Renal cortical epithelial cell (primary cell): ENCODE measurements at places on chromosomes 3 and 15. TPM values are rescaled to one million over a fixed set of nuclear protein-coding genes. Genes with fewer than 3 reads are reported as not detected.

DNA sequence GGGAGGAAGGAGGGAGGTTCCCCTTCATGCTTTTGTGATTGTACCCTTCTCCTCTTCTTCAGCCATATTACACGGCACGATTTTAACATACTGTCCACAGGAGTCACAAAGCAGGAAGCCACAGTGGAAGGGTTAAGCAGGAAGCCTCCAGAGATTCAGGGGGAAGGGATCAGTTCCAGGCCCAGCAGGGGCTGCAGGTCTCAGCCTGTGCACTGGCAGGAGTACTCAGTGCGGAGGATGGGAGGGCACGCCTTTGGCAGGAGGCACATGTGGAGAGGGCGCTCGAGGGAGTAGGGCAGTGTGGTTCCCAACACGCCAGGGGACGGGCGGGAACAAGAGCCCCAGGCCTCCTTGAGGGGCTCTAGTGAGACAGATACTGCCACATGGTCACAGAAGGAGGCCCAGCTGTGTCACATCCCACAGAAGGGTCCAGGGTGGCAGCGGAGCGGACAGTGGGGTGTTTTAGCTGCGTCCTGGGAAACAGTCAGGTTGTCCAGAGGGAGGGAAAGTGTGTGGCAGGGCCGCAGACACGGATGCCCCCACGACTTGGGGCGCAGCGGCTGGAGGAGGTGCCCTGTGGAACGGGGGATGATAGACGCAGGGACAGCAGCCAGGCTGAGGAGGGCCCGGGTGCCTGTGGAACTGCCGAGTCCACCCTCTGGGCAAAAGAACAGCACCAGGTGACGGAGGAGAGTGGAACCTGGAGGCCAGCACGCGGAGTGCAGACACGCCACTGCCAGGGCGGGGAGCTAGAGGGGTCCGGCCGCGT is 77.5 kb downstream of the CHSY1 start:
- DNase-seq: no peak

- no peak for DNase-seq
These were observed 244.5 kb downstream of the CACNA2D3 start for GRCh38 chr3:54366839-54367238.

GRCh38 chr15:24772686-24773373 is 97.3 kb downstream of the NPAP1 start:
- peak; percentile 51 for DNase-seq

DNA sequence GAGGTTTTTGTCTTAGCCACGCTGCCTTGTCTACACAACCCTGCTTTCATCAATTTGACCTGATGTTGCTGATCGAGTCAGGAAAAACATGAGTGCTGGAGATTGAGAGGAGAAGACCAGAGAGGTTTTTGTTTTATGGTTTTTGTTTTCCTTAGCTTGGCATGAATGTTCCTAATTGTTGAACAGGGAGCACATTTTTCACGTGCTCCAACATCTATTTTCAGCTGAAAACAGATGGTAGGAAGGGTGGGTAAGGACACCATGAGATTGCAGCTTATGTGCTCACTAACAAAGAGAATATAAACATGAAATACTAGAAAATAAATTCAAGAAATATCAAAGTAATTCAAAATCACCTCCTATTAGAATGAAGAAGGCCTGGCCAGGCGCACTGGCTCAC is 79.9 kb upstream of the LMCD1 start:
- no peak for DNase-seq

DNA sequence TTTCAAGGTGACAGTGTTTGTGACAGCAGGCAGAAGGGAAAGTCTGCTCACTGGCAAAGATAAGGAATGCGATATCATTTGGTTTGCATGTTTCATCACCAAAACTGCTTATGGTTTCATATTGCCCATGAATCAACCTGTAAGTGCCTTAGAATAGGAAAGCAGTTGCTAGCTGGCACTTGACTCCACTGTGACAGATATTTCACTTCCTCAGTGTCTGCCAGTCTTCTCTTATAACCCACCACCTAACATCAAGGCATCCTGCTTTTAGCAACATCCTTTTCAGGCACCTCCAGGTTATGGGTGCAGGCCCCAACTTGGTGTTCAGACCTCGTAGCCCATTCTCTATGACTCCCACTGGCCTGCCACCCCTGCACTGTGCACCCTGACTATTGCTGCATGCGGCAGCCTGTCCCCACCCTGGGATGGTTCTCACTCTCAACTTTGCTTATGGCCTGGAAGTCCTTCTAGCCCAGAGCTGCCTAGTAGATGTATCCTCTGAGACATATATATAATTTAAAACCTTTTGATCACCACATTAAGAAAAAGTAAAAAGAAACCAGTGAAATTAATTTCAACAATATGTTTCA is 154.4 kb upstream of the RARB start:
- no peak for DNase-seq

GRCh38 chr3:105933871-105934270 is 65.1 kb upstream of the CBLB start:
- no peak for DNase-seq

DNA sequence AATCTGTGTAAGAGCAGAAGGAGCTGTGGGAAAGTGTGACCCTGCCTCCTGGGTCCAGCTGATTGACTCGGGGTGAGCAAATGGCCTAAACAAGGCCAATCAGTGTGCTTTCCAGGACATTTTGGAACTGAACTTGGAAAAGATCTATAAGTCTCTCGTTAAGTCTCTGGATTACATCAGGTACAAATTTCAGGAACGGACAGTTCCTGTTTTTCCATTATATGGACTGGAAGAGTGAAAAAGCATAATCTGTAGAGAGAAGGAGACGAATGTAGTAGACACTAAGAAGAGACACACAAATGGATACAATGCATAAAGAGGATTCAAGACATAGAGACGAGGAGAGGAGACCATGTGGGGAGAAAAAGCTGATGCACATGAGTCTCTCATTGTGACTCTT is 167.3 kb downstream of the C3orf70 start:
- DNase-seq: no peak

- DNase-seq: no peak
These were observed 10.2 kb upstream of the KCNMB3 start for GRCh38 chr3:179260949-179261765.

- no peak for DNase-seq
These were observed 235.6 kb downstream of the MYRIP start for GRCh38 chr3:40045051-40045450.

GRCh38 chr3:45317710-45318109 is 70.7 kb upstream of the LARS2 start:
- DNase-seq: no peak

DNA sequence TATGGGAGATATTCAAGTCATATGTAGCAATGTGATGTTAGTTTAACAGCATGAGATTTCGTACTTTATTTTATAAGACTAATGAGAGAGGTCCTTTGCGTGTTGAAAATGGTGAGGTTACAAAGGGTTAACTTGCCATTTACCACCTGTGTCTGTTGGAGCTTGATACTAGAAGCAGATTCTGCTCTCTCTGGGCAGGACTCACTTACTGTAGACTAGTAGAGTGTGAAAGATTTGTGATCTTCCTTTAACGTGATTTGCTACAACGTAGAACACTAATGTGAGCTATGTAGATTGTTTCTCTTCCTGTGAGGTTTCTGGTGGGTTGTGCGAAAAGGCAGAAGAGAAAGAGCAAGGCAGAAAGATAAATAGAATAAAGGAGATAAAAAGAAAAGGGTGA is 1.1 kb downstream of the TP63 start:
- no peak for DNase-seq

GRCh38 chr3:82001276-82001923 is 240.0 kb upstream of the GBE1 start:
- no peak for DNase-seq

DNA sequence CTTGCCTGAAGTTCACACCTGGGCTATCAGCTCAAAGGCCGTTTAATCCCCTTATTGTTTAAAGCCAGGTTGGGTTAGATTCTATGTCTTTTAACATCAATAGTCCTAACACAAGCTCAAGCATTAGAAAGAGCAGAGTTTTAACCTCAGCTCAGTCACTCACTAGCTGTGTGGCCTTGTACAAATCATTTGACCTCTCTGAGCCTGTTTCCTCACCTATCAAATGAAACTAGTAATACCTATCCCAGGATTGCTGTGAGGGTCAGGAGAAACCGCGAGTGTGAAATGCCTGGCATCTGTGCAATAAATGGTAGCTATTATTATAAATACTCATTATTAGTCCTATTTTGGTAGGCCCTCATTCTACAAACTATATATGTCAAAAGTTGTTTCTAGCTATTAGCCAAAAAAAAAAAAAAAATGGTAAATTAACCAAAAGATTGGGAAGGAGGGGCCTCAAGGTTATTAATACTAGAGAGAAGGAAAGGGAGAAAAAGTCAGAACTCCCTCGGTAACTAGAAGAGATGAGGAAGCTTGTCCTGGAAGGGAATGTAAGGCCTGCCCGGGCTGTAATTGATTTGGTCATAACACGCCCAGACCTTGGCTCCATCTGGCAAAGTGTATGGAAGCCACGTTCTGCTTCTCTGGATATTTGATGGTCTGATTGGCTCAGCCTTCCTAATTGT is 510.5 kb upstream of the PROK2 start:
- no peak for DNase-seq

- no peak for DNase-seq
These were observed 61.2 kb downstream of the FBLN2 start for GRCh38 chr3:13610006-13610570.

- no peak for DNase-seq
These were observed 95.4 kb downstream of the MYLK start for GRCh38 chr3:123788710-123789109.

GRCh38 chr15:66907826-66908743 is 157.3 kb upstream of the SMAD3 start:
- DNase-seq: no peak

DNA sequence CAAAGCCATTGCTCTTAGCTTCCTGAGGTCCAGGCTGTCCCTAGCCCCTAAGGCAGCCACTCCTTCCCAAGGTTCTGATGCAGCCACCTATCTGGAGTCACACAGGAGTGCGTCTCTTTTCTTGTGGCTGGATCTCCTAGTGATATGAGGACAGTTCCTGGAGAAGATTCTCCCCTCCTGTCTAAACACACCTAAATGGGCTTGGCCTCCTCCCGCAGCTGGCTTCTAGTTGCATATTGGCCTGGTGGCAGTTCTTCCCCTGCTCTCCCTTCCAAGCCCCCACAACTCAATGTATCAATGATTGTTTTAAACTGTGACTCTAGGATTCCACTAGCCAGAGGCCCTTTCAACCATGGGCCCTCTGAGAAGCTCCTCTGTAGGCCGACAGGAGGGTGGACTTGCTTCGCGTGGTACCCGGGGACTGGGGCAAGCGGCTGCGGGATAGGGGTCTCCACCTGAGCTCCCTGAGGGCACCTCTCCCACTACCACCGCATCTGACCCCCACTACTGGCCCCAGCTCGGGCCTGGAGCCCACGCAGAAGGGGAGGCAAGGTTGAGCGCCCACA is 1.4 kb downstream of the ITGA11 start:
- DNase-seq: no peak

- peak; percentile 39 for DNase-seq
These were observed 155.9 kb upstream of the FEZF2 start for GRCh38 chr3:62529230-62529629.

- DNase-seq: no peak
These were observed 178.2 kb downstream of the LSAMP start for GRCh38 chr3:116267116-116267515.

DNA sequence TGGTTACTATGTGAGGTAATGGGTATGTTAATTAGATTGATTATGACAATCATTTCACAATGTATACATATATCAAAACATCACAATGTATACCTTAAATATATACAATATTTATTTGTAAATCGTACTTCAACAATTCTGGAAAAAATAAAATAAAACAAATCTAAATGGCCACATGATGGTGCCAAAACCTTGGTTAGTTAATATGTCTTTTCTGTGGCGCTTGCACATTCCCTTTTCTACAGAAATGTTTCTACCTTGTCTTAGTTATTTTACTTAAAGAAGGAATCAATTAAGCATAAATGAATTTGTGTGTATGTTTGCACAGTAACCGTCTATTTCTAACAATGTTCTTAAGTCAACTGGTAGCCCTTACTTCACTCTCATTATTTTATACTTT is 53.4 kb downstream of the OXSM start:
- no peak for DNase-seq

DNA sequence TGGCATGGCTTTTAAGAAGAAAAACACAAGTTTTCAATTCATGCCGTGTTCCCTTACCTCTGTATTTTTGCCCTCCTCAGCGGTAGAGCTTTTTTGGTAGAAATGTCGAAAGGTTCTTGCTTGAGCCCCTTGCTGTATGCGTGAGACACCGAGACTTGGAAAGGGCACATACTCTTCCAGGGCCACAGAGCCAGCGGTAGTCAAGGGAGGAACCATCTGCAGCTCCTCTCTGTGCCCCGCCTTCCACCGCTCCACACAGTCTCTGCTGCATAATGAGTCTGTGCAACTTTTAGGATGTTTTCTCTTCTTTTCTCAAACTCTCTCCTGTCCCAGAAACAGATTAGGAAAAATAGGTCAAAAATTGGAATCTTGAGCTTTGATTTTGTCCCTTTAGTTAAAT is 77.5 kb downstream of the LPP start:
- DNase-seq: no peak

DNA sequence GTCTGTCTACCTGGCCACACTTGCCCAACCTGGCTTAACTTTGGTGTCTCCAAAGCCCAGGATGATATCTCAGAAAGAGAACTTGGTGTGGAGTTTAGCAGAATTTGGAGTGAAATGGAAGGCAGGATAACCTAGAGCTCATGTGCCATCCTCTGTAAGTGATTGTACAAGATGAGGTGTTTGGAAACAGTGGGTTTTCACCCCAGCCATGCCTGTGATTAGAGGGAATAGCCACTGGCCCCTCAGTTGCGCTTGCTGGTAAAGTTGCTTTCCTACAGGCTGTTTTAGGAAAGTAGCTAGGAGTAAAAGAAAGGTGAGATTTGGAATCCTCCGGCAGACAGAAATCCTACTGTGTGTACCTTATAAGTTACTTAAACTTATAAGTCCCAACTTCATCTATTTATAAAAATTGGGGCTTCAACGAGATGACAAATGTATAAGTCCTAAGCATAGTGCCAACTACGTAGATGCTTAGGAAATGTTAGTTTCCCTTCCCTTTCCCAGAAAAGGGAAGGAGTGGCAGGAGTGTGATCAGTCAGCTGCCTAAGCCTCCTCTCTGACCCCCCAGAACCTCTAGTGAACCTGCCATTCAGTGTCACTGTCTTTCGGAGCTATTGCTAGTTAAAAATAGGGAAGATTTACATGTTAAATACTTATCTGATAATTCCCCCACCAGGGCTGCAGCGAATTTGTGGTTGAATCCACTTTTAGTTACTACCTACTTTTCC is 13.4 kb upstream of the BMF start:
- no peak for DNase-seq

- DNase-seq: peak; percentile 95
These were observed 26.7 kb downstream of the SLC2A2 start for GRCh38 chr3:170999737-171000242.

DNA sequence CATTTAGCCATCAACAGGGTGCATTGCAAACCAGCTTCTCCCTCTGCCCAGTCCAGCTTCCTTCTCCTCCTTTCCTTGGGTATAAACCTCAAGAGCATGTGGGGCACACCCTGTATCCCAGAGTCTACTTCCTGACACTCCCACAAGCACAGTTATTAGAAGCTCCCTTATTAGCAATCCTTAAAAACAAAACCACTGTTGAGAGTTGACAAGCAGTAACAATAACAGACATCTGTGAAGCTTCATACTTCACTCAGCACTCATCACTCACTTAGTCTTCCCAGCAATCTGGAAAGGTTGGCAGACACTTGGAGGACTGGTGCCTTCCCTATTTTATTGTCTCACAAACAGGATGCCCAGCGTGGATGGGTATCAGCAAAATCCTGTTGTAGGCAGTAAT is 155.5 kb upstream of the PROK2 start:
- DNase-seq: no peak

PIGZ gene
- total RNA-seq: 3.0 and 3.1 TPM in 2 replicates

CD276 gene
- total RNA-seq: 82.1 and 139 TPM in 2 replicates

LRRC31 gene
- 1.2 and 1.8 TPM in 2 replicates for total RNA-seq

SPINT1 gene
- total RNA-seq: 144 and 235 TPM in 2 replicates

COL6A6 gene
- total RNA-seq: not detected in 2 replicates

PXYLP1 gene
- total RNA-seq: 20.1 and 20.3 TPM in 2 replicates

DAPK2 gene
- total RNA-seq: 0.17 and 0.94 TPM in 2 replicates

CP gene
- total RNA-seq: 2.4 and 85.8 TPM in 2 replicates
